ENCODE measurements at places on chromosomes 1 and 21. TPM values are rescaled to one million over a fixed set of nuclear protein-coding genes. Genes with fewer than 3 reads are reported as not detected.

SLC37A1 gene
- total RNA-seq: 63.5 TPM

DNA sequence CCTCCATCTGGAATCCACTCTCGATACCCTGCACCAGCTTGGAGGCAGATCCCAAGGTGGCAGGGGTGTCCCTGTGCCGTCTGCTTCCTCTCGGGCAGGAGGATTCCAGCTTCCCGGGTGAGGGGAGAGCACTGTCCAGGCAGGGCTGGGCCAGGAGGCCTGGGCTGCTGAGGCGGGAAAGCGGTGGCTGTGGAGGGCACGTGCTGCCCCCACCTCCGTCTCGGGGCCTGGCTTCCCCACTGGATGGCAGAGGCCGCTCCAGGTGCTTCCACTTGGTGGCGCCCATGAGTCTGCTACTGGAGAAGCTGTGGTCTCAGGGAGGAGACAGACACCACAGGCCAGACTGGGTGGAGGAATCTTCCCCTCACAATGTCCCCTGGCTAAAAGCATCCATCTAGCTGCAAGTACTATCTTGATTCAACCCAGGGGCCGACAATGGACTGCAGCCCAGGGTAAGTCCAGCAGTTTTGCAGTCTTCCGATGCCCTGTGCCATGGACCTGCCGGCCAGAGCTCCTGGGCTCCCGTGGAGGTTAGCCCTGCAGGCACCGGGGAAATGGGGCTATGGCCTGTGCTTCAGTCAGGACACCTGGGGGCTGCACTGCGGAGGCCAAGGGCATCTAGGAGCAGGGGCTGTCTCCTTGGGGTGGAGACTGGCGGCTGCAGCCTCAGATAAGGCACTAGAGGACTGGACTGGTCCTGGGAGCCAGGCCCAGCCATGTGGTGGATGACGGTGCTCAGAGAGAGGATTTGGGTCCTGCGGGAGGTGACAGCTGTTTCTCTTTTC lies 41.3 kb upstream of the EIF4G3 start:
- peak; percentile 48 for DNase-seq

SH2D1B gene
- total RNA-seq: 1.1 TPM

NTNG1 gene
- total RNA-seq: 0.09 TPM

GRCh38 chr21:18603261-18603660 lies 199.7 kb upstream of the TMPRSS15 start:
- no peak for DNase-seq

- no peak for DNase-seq
These were observed 9.9 kb upstream of the TRABD2B start for GRCh38 chr1:48007047-48007446.

- no peak for DNase-seq
These were observed 8.1 kb upstream of the C1orf216 start for GRCh38 chr1:35726450-35727433.

DNA sequence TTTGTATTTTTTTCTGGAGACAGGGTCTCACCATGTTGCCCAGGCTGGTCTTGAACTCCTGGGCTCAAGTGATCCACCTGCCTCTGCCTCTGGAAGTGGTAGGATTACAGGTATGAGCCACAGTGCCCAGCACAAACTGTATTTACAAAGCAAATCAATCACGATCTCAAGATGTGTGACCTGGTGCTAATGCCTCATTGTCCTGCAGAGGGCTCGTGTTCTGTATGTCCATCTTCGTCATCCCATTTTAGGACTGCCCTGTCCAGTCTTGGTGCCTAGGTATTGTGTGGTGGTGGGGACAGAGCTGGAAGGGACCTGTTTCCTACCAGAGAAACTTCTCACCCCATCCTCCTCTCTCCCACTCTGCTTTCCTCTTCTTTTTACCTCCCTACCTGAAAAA lies 20.2 kb downstream of the PROK1 start:
- DNase-seq: no peak

PPIE gene
- 38.4 TPM for total RNA-seq

DNA sequence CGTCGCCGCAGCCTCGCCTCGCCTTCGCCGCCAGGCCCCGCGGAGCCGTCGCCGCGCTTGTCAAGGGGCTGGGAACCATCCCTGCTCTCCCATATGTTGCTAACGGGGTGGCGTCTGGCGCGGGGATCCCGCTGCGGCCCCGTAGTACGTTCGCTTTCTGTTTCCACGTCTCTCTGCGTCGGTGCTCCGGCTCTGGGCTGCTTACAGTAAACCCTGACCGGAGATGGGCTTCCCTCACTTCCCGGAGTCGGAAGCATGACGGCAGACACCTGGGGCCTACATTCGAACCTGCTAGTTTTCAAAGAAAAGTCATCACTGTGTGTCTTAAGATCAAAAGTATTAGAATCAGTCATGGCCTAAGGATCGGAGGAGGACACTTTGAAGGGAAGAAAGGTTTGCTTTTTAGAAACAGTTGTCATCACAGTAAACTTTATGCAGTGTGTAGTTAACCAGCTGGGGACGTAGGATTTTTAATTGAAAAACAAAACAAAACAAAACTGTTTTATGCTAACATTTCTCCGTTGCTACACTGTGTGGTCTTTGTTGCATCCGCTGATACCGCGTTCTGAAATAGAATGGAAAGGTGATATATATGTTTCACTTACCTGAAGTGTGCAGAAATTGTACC lies 69.0 kb downstream of the SLC35A3 start:
- peak; percentile 78 for DNase-seq

DNA sequence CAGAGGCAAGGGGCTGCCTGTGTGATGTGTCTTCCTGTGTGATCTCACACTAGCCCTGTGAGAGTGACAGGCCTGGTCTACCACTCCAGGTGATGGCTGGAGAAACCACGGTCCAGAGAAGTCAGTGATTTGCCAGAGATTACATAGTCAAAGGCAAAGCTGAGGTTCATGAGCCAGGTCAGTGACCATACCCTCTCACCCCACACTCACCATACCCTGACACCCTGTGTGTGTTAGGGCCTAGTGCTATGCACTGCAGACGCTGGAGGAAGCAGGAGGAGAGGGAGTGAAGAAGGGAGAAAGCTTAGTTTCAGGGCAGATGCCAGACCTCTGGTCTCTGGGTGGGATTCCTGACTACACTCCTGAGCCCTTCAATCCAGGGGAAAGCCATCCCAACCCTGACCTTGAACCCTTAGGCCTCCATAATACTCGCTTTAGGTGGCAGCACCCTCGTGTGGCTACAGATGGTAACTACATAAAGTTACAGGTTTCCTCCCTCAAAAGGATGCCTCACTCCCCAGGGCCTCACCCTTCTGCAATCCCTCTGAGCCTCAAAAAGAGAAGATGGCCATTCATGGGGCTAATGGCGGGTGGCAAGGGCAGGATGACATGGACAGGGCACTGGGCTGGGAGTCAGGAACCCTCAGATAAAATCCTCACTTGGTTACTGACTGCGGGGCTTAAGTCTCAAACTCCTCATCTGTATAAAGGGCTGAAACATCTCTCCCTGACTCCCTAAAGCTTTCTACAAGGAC lies 20.8 kb upstream of the SDC3 start:
- no peak for DNase-seq

KRTAP13-4 gene
- total RNA-seq: not detected

TRAF3IP3 gene
- 2.3 TPM for total RNA-seq

GRCh38 chr1:196723325-196724185 lies 51.1 kb upstream of the CFHR3 start:
- peak; percentile 42 for DNase-seq

ARPC5 gene
- total RNA-seq: 169 TPM

- DNase-seq: peak; percentile 55
These were observed 50.4 kb downstream of the TENT5C start for GRCh38 chr1:117656202-117656641.

DNA sequence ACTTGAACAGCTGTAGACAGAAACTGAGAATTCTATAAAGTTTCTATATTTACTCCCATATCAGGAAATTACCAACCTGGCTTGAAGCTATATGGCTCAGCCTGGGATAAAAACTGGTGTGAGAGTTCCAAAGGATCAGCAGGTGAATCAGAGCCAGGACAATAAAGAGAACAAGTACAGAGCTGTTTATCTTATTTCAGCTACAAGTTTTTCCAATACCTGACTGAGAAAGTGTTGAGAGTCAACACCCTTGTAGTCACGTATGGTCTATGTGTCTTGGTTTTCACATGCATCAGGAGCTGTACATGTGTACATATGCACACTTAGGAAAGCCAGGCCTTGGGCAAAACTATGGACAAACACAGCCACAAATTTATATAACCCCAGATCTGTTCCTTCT lies 40.7 kb upstream of the CXADR start:
- DNase-seq: no peak

PPIAL4G gene
- total RNA-seq: not detected

GRCh38 chr1:36942148-36942547 lies 92.2 kb downstream of the GRIK3 start:
- DNase-seq: no peak

MMP23B gene
- 7.2 TPM for total RNA-seq

- peak; percentile 4 for DNase-seq
These were observed 52.9 kb downstream of the MATN1 start for GRCh38 chr1:30670240-30671060.

GRCh38 chr1:98027103-98027705 lies 106.4 kb upstream of the DPYD start:
- no peak for DNase-seq

CD34 gene
- total RNA-seq: 8.3 TPM

DNA sequence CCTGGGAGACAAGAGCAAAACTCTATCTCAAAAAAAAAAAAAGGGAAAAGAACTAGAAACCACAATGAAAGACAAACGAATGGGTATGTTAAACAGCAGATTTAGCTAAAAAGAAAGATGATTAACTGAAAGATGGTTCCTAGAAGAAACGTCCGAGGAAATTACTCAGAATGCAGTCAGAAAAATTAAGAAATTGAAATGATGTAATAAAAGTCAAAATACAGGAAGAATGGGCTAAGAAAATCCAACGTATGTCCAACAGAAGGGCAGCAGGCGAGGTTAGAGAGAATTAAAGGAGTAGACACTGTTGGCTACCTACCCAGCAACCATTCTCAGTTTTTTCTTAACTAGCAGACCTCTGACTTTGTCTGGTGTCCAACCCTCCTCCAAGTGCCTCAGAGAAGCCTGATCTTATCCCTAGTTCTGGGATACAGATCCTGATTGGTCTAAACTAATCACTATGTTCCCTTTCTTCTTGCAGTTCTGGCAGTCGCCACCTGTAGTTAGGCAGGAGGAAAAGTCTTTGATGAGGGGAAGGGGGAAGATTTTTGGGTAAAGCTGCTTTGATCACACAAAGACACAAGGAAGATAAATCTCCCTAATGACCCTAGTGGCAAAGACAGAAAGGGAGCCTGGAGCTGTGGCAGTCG lies 25.7 kb downstream of the GPR161 start:
- no peak for DNase-seq

DNA sequence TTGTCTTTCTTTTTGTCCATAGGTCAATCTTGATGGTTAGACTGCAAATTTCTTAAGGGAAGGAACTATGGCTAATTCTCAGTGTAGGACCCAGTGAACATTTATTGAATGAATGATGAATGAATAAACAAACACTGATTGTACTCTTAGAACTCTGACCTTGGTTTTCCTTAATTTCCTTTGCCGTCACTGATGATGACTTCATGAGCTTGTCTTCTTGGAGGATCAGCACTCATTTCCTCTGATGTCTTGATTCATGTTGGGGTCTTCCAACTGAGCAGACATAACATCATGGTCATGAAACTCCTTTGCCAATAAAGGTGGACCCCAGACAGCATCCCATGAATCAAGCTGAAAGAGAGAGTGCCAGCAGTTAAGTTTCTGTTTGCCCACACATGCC lies 96.3 kb downstream of the PLPP3 start:
- no peak for DNase-seq

GRCh38 chr1:31900790-31901189 lies 37.4 kb downstream of the PTP4A2 start:
- no peak for DNase-seq

- no peak for DNase-seq
These were observed 918.1 kb upstream of the TMPRSS15 start for GRCh38 chr21:19321688-19322087.

- peak; percentile 62 for DNase-seq
These were observed 73.8 kb downstream of the MRPL37 start for GRCh38 chr1:54273795-54274163.

GRCh38 chr1:147169840-147170674 lies 2.2 kb downstream of the PRKAB2 start:
- no peak for DNase-seq

DNA sequence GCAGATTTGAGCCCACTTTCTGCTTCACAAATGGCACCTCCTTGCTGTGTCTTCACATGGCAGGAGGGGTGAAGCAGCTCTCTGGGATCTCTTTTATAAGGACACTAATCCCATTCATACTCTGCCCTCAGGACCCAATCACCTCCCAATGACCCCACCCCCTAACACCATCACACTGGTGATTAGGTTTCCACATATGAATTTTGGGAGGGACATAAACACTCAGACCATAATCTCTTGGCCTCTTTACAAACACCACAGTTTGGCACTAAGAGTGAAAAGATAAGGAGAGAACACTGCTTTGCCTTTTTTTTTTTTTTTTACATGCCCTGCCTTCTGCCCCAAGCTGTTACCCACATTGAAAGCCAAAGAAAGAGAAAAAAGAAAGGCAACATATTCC lies 166.2 kb upstream of the NFIA start:
- no peak for DNase-seq

- no peak for DNase-seq
These were observed 2.7 kb upstream of the PRXL2B start for GRCh38 chr1:2583871-2584351.

- no peak for DNase-seq
These were observed 39.3 kb downstream of the FASLG start for GRCh38 chr1:172698224-172698623.

ERO1B gene
- total RNA-seq: 3.8 TPM

SPRR5 gene
- total RNA-seq: not detected

DNA sequence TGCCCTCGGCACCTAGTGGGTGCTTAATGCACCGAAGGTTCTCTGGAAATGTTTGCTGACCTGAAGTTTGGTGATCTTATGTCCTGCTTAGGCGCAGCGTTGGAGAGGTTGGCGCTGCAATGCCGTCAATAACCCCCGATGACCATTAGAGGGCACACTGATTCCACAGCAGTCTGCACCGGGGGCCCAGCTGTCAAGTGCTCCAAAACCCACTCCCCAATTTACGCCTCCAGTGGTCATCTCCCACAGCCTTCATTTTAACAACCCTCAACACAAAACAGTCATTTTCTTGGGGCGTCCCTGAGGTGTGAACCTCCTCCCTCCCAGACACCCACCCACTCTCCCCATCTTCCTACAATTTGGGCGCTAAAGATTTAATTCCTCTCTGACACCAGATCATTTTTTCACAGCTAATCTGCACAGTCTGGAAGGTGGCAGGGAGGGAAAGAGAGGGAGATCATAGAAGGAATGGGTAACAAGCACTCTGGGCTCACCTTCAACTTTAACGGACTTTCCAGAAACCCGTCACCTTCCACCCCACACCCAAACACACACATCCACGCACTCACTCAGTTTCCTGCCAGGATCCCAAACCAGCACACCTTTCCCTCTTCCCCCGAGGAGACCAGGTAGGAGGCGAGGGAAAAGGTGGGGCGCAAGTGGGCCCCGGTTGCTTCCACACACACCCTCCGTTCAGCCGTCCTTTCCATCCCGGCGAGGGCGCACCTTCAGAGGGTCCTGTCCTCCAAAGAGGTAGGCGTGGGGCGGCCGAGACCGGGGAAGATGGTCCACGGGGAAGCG lies 570 bp upstream of the NPR1 start:
- DNase-seq: no peak

PRSS38 gene
- not detected for total RNA-seq

XPR1 gene
- 32.6 TPM for total RNA-seq
